WERI-Rb-1 (cell line): ENCODE measurements at places on chromosomes 4 and X.

- DNase-seq, result no peak
Measured at GRCh38 chrX:148459343-148459742, 41.1 kb upstream of the AFF2 start.

DNA sequence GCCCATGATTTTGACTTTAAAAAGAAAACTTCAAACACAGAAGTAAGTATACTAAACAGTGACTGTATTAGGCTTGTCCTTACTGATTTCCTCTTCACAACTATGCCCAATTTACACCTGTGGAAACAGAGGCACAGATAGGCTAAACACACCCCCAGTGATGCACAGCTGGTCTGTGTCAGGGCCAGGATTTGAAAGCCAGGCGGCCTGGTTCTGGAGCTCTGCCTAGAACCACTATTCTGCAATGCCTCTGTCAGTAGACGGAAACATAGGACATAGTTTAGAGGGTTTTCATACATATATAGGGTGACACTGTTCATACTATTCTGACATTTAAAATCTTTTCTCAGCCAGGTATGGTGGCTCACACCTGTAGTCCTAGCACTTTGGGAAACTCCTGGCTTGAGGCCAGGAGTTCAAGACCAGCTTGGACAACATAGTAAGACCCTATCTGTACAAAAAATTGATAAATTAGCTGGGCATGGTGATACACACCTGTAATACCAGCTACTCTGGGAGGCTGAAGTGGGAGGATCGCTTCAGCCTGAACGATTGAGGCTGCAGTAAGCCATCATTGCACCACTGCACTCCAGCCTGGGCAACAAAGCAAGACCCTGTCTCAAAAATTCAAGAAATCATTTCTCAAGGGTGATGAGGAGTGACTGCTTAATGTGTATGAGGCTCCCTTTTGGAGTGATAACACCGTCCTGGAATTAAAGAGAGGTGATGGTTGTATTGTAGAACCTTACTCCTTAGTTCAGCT lies 23.0 kb upstream of the CBR4 start:
- no peak for DNase-seq

DNA sequence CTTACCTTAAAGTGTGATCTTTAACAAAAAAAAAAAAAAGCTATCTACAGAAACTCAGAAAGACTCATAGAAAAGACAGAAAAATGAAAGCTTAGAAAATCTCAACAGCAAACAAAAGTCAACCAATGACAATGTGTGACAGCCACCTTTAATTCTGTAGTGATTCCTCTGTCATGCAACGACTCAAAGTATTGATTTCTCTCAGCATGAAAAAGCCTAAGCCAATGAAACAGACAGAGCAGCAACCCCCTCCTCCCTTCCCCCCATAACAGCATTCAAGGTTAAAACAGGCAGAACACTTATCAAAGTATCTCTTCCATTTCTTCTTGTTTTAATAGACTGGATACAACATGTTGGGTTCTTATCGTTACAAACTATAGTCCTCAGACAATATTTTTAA lies 112.5 kb downstream of the MAB21L2 start:
- peak; percentile 21 for DNase-seq

- DNase-seq, result no peak
Measured at GRCh38 chrX:100350704-100351489, 59.2 kb downstream of the PCDH19 start.

- peak; percentile 30 for DNase-seq
Measured at GRCh38 chr4:48944756-48945241, 38.2 kb upstream of the OCIAD2 start.

GRCh38 chr4:17366496-17366895 lies 145.4 kb downstream of the QDPR start:
- no peak for DNase-seq

GRCh38 chr4:111556851-111557250 lies 588.4 kb upstream of the FAM241A start:
- DNase-seq, result no peak

DNA sequence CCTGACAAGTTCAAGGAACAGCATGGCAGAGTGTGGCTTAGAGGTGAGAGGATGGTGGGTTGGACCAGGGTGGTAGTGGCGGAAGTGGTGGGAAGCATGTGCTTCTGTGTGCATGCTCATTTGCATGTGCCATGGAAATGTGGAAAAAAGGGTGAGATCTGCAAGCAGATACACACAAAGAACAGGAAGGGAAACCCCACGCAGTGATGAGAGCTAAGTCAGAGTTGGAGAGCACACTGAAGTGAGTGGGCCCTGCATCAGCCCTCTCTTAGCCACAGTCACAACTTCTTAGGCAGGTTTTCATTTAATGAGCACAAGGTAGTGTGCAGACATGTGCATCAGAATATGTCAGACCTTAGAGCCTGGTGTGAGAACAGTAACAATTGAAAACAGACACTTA lies 483.8 kb downstream of the AFF2 start:
- no peak for DNase-seq
